ENCODE measurements at places on chromosomes 5 and 9.

DNA sequence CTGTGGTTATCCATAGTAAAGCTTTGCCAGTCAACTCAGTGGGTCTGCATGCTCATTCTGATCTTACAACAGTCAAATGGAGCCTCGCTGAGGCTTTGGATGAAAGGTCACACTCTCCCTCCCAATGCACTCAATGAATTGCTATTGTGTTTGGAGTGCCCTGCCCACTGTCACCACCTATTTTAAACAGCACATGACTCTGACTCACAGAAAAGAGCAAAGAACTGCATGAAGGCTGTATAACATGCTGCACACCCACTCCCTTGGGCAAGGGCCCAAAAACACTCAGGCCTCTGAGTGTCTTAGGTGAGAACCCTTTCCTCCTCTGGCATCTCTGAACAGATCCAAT, 118.7 kb upstream of the CCDC112 start:
- H3K27ac ChIP-seq = no peak overlapping the region
- no peak for DNase-seq
- H3K27me3 ChIP-seq = peaks cover 10% of the 10 kb centered on the region

GRCh38 chr9:96209407-96210271, 92.3 kb downstream of the HSD17B3 start:
- peaks cover 30% of the 10 kb centered on the region for H3K27me3 ChIP-seq
- H3K36me3 ChIP-seq = no peaks in the 10 kb centered on the region
- no peaks in the 10 kb centered on the region for H3K4me1 ChIP-seq

DNA sequence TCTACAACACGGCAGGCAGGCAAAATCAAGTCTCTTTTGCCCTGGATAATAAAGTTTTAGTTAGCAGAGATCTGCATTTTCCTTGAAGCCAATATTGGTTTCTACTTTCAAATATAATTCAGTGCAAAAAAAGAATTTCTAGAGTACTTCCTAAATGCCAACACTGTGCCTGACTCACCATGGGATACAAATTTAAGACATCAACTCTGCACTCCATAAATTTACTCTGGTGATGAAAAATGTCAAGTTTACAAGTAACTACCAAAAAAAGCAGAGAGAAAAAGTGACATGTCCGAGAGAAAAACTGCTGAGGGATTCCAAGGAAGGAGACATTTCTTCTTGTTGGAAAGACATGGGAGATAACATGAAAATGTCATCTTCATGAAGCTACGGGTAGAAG, 119.7 kb downstream of the RAPGEF6 start:
- H3K4me1 ChIP-seq = peaks cover 38% of the 10 kb centered on the region
- H3K27ac ChIP-seq = peak overlapping the region; percentile 31
- peak overlapping the region; percentile 25 for H3K4me3 ChIP-seq

- H3K27me3 ChIP-seq = peaks cover 9% of the 10 kb centered on the region
- peaks cover 10% of the 10 kb centered on the region for H3K4me1 ChIP-seq
Measured at GRCh38 chr9:21102305-21102704, 24.6 kb upstream of the IFNB1 start.

DNA sequence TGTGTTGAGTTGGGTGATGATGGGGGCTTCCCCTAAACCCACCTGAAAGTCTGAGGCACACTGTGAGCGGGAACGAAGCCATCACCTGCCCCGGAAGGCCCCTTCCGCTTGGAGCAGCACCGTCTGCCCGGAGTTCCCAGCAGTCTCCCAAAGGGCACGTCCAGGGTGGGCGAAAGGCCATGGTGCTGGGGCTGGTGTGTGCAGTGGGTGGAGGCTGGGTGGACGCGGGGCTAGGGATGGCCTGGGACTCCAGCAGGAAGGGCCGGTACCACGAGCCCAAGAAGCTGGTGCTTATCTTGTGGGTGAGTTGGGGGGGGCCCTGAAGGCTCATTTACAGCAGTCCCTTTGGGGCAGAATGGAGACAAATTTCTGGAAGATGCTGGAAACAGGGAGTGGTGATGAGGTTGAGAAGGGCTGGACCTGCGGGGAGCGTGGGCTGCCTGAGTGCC, 4.6 kb downstream of the FLT4 start:
- H3K27me3 ChIP-seq = peaks cover 15% of the 10 kb centered on the region
- no peak overlapping the region for H3K4me3 ChIP-seq
- no peaks in the 10 kb centered on the region for H3K36me3 ChIP-seq
- H3K27ac ChIP-seq = no peak overlapping the region

DNA sequence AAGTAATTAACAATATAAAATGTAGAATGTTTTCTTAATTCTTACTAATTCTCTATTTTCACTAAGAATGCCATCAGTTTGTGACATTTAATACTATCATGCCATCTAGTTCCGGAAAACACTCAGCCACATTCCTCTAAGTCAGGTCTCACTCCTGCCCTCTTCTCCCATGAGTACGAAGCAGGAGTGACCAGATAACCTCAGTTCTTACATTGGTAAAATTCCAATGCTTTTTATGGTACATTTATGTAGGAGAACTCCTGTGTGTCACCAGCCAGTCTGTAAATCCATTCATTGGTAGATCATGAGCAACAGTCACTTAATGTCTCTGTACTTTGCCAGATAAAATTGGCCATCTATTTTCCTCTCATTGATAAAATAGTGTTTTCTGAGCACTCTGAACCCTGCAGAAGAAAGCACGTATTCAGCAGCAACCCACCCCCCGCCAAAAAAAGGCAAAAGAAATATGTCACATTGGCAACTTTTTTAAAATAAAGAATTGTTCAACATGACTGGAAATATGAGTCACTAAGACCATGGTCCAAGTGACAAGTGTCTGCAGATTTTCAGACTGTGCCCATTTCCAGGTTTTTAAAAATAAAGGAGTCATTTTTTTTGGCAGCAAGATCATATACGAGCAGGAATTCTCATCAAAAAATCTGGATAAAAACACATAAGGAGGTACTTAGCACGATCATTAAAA, 11.8 kb downstream of the GLIS3 start:
- no peak for DNase-seq
- H3K4me1 ChIP-seq = peaks cover 5% of the 10 kb centered on the region
- H3K36me3 ChIP-seq = no peaks in the 10 kb centered on the region
- no peak overlapping the region for H3K4me3 ChIP-seq
- H3K27ac ChIP-seq = no peak overlapping the region

GRCh38 chr5:12851761-12852160, 947.5 kb upstream of the CTNND2 start:
- no peak for DNase-seq
- H3K27ac ChIP-seq = no peak overlapping the region
- no peaks in the 10 kb centered on the region for H3K27me3 ChIP-seq
- no peaks in the 10 kb centered on the region for H3K36me3 ChIP-seq
- no peaks in the 10 kb centered on the region for H3K4me1 ChIP-seq

Measured in activated T-helper 1 cell treated with anti-CD3 and anti-CD28 coated beads, Interleukin-12 subunit alpha, Interleukin-12 subunit beta, Interleukin-2, Interleukin-4 antibody, amounts not matched to agents 30 ng/mL and 10 ng/mL and 1 ng/mL, durations not matched to agents 14 hours and 24 hours and 36 hours (primary cell).